ENCODE measurements at places on chromosomes 6 and 20. TPM values are rescaled to one million over a fixed set of nuclear protein-coding genes. Genes with fewer than 3 reads are reported as not detected.
A peak's percentile ranks its signal among the peaks of the same experiment; 100 is the strongest.

GRCh38 chr6:18663011-18663410 is 275.9 kb downstream of the RNF144B start:
- no peak for DNase-seq

DNA sequence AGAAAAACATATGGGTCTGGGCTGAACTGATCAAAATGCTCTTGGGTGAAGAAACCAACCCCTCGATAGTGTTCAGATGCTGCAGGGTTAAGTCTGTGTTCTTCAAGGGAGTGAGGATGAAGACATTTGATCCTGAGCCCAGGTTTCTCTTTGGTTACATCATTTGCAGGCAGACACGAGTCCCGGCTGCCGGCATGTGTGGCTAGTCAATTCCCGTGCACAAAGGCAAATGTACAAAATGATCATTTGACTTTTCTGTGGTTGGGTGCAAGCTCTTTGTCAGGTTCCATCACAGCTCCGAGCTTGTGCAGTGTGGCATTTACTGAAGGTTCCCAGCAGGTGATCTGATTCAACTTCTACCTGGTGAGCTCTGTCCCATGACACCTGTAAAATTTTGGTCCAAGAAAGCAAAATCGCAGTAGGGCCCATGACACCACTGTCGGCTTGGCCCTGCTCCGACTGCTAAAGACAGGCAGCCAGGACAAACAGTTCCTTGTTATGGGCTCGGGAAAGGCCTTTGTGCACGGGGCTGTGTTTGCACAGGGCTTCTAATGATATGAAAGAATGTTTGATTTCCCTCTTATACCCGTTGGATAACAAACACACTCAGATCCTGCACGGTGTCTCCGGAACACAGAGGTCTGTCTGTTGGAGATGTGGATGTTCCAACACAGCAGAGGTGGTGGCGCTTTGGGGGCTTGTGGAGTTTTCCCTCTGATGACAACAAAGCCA is 46.9 kb downstream of the GJA10 start:
- DNase-seq, result peak; percentile 55

- DNase-seq, result no peak
Measured at GRCh38 chr6:17967668-17968518, 19.5 kb downstream of the KIF13A start.

DNA sequence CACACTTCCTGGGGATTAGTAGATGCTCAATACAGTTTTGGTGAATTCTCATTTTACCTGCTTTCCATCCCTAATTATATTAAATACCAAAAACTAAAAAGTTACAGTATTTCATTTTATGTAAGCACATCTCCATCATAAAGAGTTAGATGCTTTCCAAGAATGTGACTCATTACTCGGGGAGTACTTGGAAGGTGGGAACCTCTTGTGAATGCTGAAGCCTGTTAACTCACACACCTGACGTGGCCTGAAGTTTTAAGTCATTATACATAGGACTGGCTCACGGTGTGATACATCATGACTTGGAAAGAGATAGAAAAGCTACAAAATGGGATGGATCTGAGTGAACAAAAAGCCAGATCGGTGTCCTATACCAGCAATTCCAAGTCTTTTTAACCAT is 2.2 kb upstream of the OSER1 start:
- no peak for DNase-seq

Gene WFDC12
- not detected for total RNA-seq

Gene PLN
- total RNA-seq, result 2,342 TPM

All from Right ventricle myocardium superior (tissue), 1 donor.